Thoracic aorta endothelial cell (primary cell): ENCODE measurements at places on chromosomes 11 and 22. TPM values are rescaled to one million over a fixed set of nuclear protein-coding genes. Genes with fewer than 3 reads are reported as not detected.

LGR4 gene
- total RNA-seq = 11.6 and 15.3 TPM in 2 replicates

MRGPRX1 gene
- total RNA-seq = not detected in 2 replicates

STK33 gene
- 0.53 and 1.1 TPM in 2 replicates for total RNA-seq

BAD gene
- total RNA-seq = 49.2 and 51.7 TPM in 2 replicates

LINC01488 gene
- total RNA-seq = not detected in 2 replicates

SBF1 gene
- 47.6 and 55.6 TPM in 2 replicates for total RNA-seq
